ENCODE measurements at places on chromosomes 6 and 20.

- DNase-seq, result no peak
Observed at GRCh38 chr6:158647501-158647900, 2.4 kb upstream of the SYTL3 start.

DNA sequence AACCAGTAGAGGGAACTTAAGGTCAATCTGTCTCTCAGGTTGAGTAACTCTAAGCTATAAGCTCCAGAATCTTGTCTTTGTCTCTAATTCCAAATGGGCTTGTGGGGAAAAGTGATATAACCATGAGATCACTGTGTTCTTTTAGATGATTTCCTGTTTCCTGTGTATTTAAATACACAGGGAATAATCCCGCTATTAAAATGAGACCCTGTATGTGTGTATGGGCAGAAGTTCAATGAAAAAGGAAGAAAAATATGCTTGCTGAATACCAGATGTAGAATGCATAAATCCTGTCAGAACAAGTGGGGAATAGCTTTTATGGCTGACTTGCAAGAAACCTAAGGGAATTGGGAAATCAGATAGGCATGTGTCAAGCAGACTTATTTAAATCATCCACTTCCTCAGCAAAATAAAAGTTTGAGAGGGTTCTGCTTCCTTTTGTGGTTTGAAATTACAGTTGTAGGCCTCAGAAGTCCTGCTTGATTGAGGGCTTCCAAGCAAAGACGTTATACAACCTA, 164.7 kb upstream of the PDE7B start:
- DNase-seq, result no peak

GRCh38 chr20:25129908-25130307, 48.0 kb upstream of the VSX1 start:
- no peak for DNase-seq

DNA sequence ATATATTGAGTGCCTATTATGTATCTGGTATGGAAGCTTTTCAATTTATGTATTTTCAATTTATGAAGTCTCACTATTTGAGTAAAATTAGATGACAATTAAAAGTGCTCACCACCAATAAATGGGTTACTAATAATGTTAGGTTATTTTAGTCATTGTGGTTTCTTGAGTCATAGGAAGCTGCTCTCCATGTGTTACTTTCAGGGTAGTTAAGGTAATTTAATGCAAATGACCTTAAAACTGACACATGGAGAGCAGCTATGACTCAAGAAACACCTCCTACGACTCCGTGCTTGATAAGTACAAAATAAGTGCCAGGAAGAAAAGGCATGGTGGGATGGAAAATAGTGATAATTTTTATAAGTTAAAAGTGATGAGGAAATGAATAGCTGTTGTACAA, 16.5 kb upstream of the TINAG start:
- no peak for DNase-seq

- DNase-seq, result no peak
Observed at GRCh38 chr6:28603891-28604290, 78.2 kb downstream of the GPX5 start.

GRCh38 chr20:56518126-56518525, 6.4 kb upstream of the FAM209A start:
- no peak for DNase-seq
